ENCODE measurements at places on chromosomes 16 and 17. TPM values are rescaled to one million over a fixed set of nuclear protein-coding genes. Genes with fewer than 3 reads are reported as not detected.

The ENPP7 gene
- total RNA-seq: not detected

The LRRC75A gene
- 2.6 TPM for total RNA-seq

- peak; percentile 53 for DNase-seq
Measured at GRCh38 chr16:72434159-72434558, 262.2 kb upstream of the PMFBP1 start.

The MT1H gene
- total RNA-seq: not detected

DNA sequence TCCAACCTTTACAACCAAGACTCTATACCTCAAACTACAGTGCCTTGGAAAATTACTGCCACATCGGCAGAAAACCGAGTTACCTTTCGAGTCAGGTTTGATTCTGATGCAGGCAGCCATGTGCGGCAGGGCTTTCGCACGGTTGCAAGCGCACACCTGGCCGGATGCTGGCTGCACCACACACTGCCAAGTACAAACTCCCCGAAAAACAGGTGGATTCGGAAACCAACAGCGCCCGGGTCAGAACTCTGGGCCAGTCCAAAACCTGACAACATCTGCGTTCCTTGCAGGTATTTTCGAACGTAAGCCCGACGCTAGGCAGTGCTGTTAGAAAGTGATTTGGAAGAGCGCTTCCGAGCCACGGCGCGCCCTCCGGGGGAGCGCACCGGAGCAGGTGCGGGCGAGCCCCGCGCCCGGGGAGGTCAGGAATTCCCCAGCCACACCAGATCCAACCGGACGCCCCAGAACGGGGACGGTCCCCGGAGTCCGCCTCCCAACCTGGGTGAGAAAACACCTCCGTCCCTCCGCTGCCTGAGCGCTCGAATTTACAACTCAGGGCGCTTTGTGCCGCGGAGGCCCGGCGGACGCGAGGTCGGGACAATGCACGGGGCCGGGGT, 1.2 kb downstream of the USP7 start:
- no peak for DNase-seq

The HCRT gene
- not detected for total RNA-seq

DNA sequence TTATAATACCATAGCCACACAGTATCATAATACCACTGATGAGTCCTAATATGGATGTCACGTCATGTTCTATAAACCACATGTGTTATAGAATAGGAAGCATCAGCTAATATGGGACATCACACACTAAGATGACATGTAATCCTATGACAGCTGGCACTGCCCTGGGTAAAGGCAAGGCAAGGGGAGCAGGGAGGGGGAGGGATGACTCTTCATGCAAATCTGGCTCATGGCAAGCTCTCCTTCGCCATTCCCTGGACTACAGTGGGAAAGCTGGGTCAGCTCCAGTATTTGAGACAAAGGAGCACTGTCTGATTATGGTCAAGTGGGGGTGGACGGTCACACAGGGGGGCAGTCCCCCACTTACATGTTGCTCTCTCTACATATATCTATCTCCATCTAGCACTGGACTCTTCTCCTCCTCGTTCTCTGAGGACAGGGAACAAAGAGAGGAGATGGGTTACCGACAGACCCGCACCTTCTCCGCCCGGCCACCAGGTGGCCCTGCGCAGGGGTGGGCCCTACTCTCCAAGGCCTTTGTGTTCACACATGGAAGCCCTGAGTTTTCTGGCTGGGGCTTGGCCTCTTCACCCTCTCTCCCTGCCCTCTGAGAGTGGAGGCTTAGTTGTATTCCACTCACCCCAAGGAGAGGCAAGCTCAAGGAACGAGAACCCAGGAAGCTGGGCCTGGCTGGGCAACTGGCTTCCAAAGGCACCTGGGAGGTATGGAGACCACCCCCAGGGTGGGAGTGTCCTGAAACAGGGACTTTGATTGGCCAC, 23.4 kb upstream of the MPO start:
- DNase-seq: peak; percentile 23

GRCh38 chr17:73551144-73551543, 93.1 kb downstream of the SDK2 start:
- no peak for DNase-seq

The CALCOCO2 gene
- total RNA-seq: 93.7 TPM

The RNF112 gene
- total RNA-seq: 0.64 TPM

DNA sequence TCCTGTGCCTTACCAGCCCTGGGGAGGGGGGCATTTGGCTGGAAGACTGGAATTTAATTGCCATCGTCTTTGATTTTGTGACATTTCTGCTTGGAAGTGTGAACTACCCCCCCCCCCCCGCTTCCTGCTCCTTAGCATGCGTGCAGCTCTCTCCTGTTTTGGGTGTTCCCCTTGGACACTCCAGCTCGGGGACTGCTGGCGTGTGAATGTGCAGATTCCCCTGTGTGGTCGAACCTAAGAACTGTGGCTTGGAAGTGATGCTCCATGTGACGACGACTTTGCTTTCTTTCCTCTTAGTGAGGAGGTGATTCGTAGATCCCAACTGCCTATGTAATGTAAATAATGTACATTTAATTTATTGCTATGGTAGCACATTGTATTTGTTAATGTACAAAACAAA, 26.1 kb downstream of the OR1D5 start:
- no peak for DNase-seq

DNA sequence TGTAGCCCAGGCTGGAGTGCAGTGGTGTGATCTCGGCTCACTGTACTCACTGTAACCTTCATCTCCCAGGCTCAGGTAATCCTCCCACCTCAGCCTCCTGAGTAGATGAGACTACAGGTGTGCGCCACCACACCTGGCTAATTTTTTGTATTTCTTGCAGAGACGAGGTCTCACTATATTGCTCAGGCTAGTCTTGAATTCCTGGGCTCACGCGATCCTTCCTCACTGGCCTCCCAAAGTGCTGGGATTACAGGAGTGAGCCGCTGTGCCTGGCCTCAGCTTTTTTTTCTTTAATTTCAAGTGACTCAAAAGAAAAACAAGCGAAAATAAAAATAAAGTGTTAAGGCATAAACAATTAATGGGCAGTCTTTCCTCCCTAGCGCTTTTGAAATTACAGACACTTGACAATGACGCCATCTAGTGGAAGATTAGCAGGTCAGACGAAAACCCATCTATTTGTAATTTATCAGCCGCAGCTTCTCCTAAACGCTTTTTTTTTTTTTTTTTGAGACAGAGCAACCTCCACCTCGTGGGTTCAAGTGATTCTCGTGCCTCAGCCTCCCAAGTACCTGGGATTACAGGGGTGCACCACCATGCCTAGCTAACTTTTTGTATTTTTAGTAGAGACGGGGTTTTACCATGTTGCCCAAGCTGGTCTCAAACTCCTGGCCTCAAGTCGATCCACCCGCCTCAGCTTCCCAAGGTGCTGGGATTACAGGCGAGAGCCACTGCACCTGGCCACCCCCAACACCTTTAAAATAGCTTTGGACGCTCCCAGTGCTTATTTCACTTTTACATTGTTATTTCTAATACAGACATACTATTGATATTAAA, 28.1 kb upstream of the PECAM1 start:
- peak; percentile 78 for DNase-seq

- DNase-seq: no peak
Measured at GRCh38 chr17:28901866-28902818, 737 bp downstream of the DHRS13 start.

DNA sequence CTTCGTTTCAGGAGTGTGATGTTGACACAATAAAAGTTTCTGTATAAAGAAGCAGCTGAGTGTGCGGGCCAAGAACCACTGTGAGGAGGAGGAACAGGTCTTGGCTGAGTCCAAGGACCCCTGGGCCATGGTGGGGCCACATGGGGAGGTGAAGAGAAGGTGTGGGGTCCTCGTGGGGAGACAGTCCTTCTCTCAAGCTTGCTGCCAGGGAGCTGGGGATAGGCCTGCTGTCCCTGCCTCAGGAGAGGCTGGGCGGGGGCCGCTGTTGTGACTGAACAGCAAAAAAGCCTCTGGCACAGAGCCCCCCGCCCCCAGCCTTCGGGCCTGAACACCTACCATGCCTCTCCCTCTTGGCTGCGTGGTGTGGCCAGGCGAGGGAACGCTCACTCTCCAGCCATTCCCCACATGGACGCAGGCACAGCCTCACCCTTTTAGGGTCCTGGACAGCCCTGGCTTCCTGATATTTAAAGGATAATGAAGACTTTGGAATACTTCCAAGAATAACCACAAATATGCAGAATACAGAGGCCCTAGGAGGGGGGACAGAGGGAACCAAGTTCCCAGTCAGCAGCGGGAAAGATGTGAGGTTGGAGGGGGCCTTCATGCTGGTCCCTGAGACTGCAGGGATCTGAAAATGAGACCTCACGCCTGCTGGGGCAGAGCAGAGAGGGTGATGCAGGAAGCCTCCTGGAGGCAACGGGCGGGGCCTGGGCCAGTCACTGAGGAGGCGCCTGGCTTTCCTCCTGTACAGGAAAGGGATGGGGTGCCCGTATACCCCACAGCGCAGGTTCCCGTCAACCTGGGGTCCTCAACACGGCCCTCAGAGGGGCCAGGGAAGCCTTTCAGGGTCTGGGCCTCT, 100.0 kb upstream of the CREBBP start:
- DNase-seq: peak; percentile 79

GRCh38 chr16:86448306-86448890, 61.9 kb upstream of the FOXF1 start:
- peak; percentile 71 for DNase-seq

DNA sequence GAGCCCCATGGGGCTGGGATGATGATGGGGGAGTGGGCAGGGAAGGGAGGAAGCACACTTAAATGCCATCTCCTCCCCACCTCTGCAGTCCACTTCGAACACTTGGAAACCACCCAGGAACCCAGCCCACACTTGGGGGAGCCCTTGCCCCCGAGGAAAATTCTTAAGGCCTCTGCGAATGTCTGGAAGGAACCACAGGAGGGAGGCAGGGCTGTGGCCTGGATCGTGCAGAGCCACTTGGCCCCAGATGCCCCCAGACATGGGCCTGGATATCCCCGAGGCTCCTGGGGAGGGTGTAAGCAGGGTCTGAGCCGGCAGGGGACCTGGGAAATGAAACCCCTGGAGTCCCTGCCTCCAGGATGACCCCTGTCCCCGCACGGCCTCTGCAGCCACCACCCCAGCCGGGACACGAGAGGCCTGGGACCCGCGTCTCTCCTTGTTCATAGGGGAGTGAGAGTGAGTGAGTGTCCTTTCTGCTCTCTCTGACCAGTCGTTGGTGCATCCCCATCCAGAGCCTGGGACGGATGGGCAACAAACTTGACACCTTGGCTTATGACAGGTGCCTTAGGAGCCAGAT, 11.8 kb upstream of the MTSS2 start:
- DNase-seq: no peak

GRCh38 chr16:12600116-12600515, 203.6 kb downstream of the CPPED1 start:
- DNase-seq: no peak

The ITGB4 gene
- total RNA-seq: 1.3 TPM

- peak; percentile 20 for DNase-seq
Measured at GRCh38 chr17:65856865-65857264, 295.4 kb upstream of the AXIN2 start.

The CHST5 gene
- under 0.01 TPM for total RNA-seq

The SLC2A4 gene
- total RNA-seq: not detected

- DNase-seq: no peak
Measured at GRCh38 chr17:76502341-76503211, 1.4 kb upstream of the RHBDF2 start.

The GPS1 gene
- 104 TPM for total RNA-seq

The KRTAP4-6 gene
- total RNA-seq: not detected

DNA sequence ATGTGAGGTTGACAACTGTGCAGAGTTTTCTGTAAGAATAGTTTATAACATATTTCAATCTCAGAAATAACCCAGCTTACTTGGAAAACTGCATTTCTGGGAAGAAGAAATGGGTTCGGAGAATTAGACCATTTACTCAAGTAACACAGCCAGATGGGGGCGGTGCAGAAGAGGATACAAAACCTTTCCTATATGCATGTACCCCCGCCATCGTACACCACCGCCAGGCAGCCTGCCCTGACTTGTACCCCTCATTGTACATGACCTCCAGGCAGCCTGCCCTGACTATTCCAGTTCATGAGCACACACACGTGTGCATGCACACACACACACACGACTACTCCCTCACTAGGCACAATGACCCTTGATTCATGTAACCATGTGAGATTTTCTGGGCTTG, 154.0 kb downstream of the C16orf78 start:
- DNase-seq: no peak

The CD300LB gene
- total RNA-seq: not detected

The PRAC1 gene
- not detected for total RNA-seq

- DNase-seq: no peak
Measured at GRCh38 chr16:974611-975261, 4.0 kb upstream of the LMF1 start.

DNA sequence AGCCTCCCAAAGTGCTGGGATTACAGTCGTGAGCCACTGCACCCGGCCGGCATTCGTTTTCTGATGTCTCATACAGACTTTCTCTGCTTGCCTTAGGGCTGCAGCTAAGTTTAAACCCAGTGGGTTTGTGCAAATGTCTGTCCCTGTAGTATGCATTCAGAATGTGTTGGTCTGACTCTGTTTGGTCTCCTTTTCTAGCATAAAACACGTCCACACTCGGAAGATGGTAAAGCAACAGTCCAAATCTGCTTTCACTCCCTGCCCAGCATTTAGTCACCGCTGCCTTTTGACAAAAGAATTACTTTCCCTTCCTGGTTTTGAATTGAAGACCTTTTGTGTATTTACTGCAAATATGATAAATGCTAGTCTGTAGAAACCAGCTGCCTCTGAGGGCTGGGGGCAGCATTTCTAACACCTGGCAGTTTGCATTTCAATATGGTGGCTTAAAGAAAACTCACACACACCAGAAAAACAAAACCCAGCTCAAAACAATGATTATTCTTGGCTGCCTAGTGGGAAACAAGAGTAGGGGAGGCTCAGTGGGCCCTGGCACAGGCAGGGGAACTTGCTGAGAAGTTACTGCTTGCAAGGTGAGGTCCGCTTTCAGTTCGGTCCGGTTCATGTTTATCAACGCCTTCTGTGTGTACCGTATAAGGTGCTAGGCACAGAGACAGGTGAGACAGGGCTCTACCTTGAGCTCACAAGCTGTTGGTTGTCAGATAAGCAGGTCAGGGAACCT, 56.9 kb downstream of the MSI2 start:
- DNase-seq: no peak

- no peak for DNase-seq
Measured at GRCh38 chr17:63042256-63042812, 76.3 kb downstream of the TANC2 start.

GRCh38 chr16:73113336-73113735, 65.4 kb upstream of the ZFHX3 start:
- peak; percentile 51 for DNase-seq

- peak; percentile 31 for DNase-seq
Measured at GRCh38 chr16:87575027-87575804, 27.1 kb upstream of the JPH3 start.

DNA sequence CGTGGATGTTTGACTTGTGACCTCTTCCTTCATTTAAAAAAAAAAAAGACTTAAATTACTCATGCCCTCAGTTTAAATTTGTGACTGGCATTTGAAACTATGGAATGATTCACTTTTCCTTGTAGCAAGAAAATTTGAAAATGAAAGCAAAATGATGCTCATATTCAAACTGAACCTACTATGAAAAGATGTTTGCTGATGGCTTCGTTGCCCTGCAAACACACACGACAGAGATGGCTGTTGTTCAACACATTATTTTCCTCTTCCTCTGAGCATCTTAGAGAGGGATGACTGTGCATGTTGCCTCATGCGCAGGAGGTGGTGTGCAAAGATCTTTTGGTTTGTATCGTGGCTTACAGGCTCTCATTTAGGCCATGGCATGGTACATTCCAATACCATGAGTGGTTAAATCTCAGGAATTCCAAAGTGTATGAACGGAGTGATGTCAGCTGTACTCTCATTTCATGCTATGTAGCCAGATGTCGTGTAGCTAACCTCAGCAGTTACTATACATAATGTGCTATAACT, 164.5 kb downstream of the PRKCA start:
- DNase-seq: peak; percentile 99

All from fibroblast of villous mesenchyme (primary cell).